ENCODE measurements at places on chromosomes 16 and 17.
A peak's percentile ranks its signal among the peaks of the same experiment; 100 is the strongest.

DNA sequence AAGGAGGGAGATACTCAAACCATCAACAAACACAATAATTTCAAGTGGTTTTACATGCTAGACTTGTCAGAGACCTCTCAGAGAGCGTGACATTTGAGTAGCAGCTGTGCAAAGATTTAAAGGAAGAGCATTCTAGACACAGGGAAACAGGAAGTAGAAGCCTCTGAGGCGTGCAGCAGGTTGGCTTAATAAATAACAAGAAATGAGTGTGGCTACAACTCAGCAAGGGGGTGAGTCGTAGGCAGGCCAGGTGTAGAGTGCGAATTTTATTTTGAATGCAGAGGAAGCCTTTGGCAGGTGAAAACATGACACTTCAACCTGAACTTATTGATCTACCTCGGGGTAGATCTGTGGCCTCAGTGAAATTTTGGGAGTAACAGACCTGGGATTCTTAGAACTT, 73.2 kb upstream of the MRTFB start:
- no peak for DNase-seq

DNA sequence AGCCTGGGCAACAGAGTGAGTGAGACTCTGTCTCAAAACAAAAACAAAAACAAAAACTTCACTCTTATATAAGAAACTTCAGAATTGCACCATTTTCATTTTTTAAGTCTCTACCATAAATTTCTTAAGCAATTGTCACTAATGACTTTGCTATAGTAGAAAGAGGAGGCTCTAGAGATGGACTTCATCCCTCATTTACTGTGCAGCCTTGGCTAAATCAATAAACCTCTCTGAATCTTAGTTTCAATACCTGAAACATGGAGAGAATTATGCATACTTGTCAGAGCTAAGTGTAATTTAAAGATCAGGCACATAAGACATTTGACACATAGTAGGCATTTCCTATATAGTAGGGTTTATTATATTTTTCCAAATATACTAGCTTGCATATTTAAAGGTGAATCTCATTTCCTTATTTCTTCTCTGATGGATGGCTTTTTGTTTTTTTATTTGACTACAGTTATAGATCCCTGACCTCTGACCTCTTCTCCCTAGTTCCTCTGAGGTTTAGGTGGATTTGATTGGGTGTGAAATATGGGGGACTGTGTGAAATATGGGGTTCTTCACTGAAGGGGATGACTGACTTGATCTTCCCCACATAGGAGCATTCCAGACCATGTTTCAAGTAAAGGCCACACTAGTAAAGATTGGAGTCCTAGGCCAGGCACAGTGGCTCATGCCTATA, 2.7 kb downstream of the CCL5 start:
- DNase-seq, result no peak

- DNase-seq, result no peak
These were observed 93.5 kb downstream of the CDYL2 start for GRCh38 chr16:80710918-80711317.

DNA sequence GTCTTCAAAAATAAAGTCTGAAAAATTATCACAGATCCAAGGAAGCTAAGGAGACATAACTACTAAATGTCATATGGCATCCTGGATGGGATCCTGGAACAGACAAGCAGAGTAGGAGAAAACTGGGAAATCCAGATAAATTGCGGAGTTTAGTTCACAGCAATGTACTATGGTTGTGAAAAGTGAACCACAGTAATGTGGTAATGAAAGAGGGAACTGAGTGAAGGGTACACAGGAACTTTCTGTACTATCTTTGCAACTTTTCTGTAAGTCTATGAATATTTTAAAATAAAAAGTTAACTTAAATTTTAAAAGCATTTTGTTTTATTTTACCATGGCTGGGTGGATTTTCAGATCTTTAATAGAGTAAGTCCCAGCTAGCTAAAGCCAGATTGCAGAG, 16.3 kb downstream of the SLFN12L start:
- no peak for DNase-seq

GRCh38 chr17:5552841-5553240, 31.5 kb downstream of the NLRP1 start:
- no peak for DNase-seq

GRCh38 chr17:67449065-67449464, 72.0 kb downstream of the PITPNC1 start:
- no peak for DNase-seq

- no peak for DNase-seq
These were observed 705 bp downstream of the FOXK2 start for GRCh38 chr17:82519971-82520903.

GRCh38 chr17:8332688-8333087, 7.0 kb upstream of the ODF4 start:
- no peak for DNase-seq

- DNase-seq, result no peak
These were observed 3.4 kb upstream of the WIPI1 start for GRCh38 chr17:68460715-68461114.

GRCh38 chr16:361872-362701, 8.3 kb downstream of the MRPL28 start:
- DNase-seq, result peak; percentile 75

DNA sequence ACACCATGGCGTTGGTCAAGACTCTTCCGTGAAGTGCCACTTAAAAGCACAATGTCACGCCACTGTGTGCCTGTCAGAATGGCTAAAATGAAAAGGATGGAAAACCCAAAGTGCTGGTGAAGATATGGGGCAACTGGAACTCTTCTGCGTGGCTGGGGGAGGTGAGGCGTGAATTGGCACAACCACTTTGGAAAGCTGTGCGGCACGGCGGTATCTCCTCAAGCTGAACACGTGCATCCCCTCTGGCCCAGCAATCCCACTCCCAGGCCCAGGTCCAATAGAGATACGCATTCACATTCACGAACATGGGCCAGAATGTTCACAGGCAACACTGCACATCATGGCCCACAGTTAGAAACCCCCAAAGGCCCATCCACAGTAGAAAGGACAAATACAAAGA, 8.9 kb downstream of the DUSP3 start:
- no peak for DNase-seq

GRCh38 chr17:7572588-7573323, 6.7 kb upstream of the CD68 start:
- peak; percentile 99 for DNase-seq

GRCh38 chr17:4786106-4786511, at the start of gene VMO1:
VMO1 (minus strand) TSS chr17:4786364; CDS start chr17:4786352, 12 bp downstream.
- no peak for DNase-seq

- DNase-seq, result no peak
These were observed 45.0 kb upstream of the CLEC19A start for GRCh38 chr16:19240494-19240893.

DNA sequence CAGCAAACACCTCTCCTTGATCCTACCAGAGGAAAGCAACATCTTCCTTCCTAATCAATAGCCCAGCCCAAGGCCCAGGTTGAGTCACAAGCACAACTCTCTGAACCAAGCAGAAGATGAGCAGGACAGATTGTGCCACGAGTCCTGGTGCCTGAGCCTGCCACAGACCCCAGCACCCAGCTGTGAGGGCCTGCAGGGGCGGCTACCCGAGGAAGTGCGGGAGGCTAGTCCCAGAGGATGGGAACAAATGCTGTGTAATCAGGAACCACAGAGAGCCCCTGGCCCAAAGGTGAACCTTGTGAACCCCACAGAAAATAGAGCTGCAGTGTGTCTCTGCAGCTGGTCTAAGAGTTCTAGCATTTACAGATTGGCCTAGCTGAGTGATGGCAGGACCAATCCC, 126.8 kb upstream of the HSBP1 start:
- DNase-seq, result no peak

- DNase-seq, result no peak
These were observed 13.1 kb downstream of the HOXB4 start for GRCh38 chr17:48565022-48565554.

GRCh38 chr17:7213895-7214299, 5.7 kb downstream of the DLG4 start:
- DNase-seq, result peak; percentile 75

- DNase-seq, result no peak
These were observed 17.2 kb downstream of the ST3GAL2 start for GRCh38 chr16:70421473-70422311.

- DNase-seq, result no peak
These were observed 81.8 kb upstream of the TBC1D3K start for GRCh38 chr17:37842401-37842800.

- no peak for DNase-seq
These were observed 33.1 kb downstream of the ZNF423 start for GRCh38 chr16:49822649-49823370.

DNA sequence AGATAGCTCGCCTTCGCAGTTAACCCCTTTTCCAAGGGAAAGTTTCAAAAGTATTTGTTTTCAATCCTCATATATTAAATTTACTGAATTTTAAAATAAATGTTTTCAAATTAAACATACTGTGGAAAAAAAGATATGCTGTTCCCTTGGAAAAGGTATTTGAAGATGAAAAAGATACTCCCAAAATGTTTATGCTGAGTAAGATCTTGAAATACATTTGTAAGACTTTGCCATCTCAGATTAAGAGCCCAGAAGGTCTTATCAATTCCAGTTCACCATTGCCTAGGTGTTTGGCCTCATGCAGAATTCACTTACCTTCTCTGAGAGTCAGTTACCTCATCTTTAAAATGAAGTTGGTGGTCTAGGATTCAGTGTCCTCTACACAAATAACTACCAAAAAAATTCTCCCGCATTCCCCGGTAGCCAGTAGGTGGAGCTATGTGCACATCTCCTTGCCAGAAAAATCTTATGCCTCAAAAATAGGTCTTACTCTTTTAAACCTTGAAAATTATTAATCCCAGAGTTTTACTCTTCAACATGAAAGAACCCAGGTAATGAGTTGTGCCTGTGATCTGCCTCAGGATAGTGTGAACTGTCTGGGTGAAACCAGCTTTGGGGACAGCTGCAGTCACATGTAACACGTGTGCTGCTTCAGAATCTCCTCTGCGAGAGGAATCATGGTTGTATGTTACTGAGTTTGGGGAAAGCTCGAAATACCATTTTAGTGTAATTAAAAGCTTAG, 178.3 kb downstream of the MRTFB start:
- DNase-seq, result peak; percentile 40

- DNase-seq, result no peak
These were observed 11.1 kb downstream of the PIMREG start for GRCh38 chr17:6455321-6455705.

GRCh38 chr16:27111486-27111885, 44.8 kb downstream of the C16orf82 start:
- DNase-seq, result no peak

DNA sequence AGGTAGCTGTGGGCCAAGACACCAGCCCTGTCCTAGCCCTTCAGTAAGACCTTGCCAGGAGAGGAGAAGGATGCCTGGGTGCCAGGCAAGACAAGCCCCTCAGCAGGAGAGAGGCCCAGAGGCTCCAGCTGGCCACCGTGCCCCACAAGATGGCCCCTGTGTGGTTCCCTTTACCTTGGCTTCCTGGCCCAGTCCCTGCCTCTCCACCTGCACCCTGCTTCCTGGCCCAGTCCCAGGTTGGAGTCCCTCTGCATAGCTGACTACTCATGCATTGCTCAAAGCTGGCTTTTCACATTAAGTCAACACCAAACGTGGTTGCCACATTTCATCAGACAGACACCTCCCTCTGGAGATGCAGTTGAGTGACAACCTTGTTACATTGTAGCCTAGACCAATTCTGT, 4.0 kb downstream of the SYNGR3 start:
- DNase-seq, result no peak

DNA sequence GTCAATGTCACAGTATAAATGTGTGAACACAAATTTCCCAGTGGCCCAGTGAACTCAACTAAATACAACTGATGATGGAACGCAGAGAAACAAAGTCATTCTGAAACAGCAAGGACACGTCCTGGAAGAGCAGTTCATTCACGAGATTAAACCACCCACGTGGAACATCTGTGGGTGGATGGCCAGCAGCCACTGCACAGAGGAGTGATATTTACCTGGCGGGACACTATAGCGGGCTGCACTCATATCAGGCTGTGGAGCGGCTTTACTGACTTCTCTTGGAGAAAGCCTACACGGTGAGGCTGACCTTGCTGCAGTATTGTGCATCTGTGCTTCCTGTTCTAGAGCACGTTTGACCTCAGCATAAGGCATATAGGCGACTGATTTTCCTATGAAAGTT, 87.3 kb downstream of the TTC19 start:
- DNase-seq, result no peak

GRCh38 chr16:56234737-56235136, 43.4 kb downstream of the GNAO1 start:
- DNase-seq, result no peak

GRCh38 chr16:49498666-49499413, 125.2 kb downstream of the C16orf78 start:
- DNase-seq, result no peak

DNA sequence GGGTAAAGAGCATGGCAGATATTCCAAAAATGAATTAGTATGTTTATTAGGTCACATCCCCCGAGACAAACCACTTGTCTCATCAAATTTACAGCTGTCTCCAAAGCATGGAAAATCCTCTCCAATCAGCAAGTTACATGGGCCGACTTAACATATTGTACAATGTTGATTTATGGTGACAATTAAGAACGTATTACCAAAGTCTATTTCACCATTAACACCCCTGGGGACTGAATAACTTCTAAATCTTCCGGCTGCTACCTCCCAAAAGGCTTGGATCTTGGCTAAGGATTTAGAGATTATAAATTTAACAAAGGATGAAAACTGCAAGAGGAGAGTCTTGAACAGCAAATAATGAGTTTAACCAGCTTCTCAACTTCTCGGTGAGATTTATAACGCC, 311.9 kb downstream of the NPIPA8 start:
- DNase-seq, result no peak

DNA sequence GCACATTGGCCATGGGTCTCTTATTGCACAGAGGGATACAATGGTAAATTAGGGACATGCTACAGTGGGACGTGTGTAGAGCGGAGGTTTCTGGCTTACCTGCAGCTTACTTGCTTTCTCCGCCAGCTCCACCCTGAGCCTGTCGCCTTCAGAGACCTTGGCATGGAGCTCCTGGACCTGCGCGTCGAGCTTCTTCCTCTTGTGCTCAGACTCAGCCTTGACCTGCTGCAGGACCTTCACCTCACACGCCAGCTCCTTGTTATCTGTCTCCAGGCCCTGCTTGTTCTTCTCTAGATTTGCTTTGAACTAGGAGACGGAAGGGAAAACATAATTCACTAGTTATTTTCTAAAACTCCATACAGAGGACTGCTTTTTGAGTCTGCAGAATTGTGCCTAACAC, 63.5 kb downstream of the NDEL1 start:
- DNase-seq, result no peak

DNA sequence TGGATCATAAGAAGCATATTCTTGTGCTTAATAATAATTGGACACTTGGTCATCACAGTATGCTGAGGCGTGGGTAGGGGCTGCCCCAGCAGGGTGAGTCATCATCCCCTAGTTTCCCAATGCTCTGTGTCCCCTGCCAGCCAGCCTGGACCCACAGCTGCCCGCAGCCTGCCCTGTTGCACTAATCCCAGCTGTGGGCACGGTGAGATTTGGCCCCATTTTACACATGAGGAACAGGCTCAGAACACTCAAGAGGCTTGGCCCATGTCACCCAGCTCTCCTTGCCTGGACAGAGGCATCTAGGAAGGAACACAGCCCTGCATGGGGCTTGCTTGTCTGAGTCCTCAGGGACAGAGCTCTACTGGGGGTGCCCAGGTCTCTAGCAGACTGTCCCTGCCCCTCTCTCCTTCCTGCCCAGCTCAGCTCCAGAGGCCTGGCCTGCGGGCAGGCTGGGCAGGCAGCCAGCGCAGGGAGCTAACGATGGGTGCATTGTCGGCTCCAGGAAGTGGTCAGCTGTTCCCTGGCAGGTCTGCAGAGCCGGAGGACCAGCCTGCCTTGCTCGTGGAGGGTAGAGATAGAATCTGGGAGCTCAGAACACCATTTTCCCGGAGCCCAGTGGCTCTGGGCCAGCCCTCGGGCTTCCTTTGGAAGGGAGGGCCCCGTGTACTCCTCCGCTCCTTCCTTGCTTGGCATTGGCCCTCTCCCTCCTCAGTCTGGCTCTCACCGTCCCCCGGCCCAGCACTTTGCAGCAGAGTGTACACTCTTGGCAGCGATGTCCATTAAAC, 189.4 kb downstream of the RAB11FIP4 start:
- DNase-seq, result peak; percentile 97
